Osteocyte (in vitro differentiated cells): ENCODE measurements at places on chromosomes 2 and 18. TPM values are rescaled to one million over a fixed set of nuclear protein-coding genes. Genes with fewer than 3 reads are reported as not detected.

Gene ZNF385B
- 0.13 and 0.16 TPM in 2 replicates for total RNA-seq

DNA sequence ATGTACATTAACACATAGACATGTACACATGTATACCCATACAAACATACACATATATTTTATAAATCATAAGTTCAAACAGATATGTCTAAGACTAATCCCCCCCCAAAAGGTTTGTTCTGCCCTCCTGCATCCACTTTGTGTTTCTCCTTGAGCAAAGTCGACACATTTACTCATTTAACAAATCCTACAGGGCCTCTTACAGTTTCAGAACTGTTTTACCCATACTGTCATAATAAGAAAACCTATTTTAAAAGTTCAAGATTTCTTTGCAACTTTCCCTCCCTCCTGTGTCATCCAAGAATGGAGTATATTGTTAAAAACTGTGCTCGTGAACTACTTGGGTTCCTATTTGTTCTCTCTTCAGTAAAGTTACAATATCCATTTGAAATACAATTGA is 166.7 kb downstream of the L3MBTL4 start:
- H3K36me3 ChIP-seq, result no peaks in the 10 kb centered on the region
- H3K4me3 ChIP-seq, result no peak overlapping the region
- H3K4me1 ChIP-seq, result no peaks in the 10 kb centered on the region
- no peak overlapping the region for H3K27ac ChIP-seq
- DNase-seq, result no peak

DNA sequence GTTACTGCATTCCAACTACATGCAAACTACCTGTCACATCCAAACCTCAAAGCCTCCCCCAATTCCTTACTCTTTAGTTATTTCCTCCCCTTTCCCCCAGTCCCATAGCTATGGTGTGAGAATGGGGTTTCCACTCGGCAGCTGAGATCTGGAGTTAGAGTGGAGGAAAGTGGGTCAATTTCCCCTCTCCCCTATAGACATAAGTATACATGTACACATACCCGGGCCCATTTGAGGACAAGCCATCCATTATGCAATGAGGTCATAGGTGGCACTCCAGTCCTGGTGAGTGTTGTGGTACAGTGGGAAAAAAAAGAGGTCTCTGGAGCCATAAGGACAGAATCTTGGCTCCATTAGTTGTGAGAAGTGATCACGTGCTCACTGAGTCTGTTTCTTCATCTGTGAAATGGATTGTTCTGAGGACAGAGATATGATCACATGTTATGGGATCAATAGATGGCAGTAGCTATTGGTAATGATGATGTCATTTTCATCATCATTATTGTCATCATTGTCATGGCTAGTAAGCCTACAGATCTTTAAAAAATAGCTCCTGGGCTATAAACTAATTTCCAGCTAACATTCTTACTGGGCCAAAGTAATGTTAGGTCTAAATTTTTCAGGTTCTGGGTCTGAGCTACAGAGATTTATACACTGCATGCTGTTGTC is 119.0 kb downstream of the BCL2L11 start:
- H3K4me1 ChIP-seq, result peaks cover 2% of the 10 kb centered on the region
- no peak for DNase-seq
- no peak overlapping the region for H3K27ac ChIP-seq
- no peaks in the 10 kb centered on the region for H3K27me3 ChIP-seq

DNA sequence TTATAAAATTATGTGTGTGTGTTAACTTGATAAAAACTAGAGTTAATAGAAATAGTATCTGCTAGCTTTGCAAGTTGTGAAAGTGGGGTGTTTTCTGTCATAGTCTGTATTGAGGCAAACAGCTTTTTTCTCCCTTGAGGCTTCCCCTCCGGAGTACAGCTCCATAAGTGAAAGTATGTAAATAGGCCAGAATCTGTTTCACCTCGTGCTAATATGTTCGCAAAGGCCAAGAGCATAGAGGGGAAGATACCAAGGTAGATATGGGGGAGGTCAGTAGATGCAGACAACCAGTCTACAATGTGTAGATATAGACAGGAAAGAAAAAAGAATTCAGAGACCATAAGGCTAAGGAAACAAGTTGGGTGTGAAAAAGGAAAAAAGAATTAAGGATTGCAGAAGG is 72.9 kb downstream of the PTRHD1 start:
- peaks cover 30% of the 10 kb centered on the region for H3K36me3 ChIP-seq
- H3K27me3 ChIP-seq, result no peaks in the 10 kb centered on the region
- DNase-seq, result no peak
- no peak overlapping the region for H3K27ac ChIP-seq
- H3K4me3 ChIP-seq, result no peak overlapping the region
- peaks cover 25% of the 10 kb centered on the region for H3K4me1 ChIP-seq

DNA sequence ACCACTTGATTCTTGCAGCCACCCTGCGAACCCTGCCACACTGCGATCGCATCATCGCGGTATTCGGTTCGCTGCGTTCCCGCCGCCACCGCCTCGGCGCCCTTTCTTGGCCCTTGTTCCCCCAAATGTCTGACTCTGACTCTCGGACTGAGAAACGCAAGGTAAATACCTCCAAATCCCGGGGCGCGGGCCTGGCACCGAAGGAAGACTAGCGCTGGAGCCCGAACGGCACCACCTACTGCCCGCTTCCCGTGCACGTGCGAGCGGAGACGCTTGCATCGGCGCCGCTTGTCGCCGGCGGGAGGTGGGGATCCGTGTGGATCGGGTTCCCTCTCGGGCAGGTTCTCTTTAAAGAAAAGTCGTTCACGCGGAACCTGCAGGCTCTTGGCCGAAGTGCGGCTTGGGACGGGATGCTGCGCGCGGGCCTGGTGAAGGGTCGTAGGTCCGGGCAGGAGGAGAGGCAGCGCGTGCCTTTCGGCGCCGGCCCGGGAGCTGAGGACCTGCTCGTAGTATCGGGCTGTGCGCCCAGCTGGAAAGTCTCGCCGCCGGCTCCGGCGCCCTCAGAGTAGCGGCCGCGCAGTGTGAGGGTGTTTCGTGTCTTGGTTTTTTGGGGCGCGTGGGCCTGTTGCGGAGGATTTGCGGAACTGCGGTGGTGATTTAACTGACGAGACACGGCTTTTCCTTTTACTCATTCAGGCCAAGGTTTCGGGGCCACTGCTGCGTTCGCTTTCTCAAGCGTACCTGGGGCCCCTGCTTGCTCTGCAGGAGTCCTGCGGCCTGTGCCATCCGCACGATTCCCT is 514 bp downstream of the BCL2L11 start:
- H3K36me3 ChIP-seq, result peaks cover 28% of the 10 kb centered on the region
- H3K27ac ChIP-seq, result peak overlapping the region; percentile 84
- H3K4me1 ChIP-seq, result peaks cover 50% of the 10 kb centered on the region
- H3K4me3 ChIP-seq, result peak overlapping the region; percentile 92
- peaks cover 8% of the 10 kb centered on the region for H3K27me3 ChIP-seq
